Frontal cortex (tissue), 4 donors: ENCODE measurements at places on chromosomes 2 and 18.

GRCh38 chr2:149568138-149568537 is 19.4 kb downstream of the MMADHC start:
- no peak for DNase-seq

DNA sequence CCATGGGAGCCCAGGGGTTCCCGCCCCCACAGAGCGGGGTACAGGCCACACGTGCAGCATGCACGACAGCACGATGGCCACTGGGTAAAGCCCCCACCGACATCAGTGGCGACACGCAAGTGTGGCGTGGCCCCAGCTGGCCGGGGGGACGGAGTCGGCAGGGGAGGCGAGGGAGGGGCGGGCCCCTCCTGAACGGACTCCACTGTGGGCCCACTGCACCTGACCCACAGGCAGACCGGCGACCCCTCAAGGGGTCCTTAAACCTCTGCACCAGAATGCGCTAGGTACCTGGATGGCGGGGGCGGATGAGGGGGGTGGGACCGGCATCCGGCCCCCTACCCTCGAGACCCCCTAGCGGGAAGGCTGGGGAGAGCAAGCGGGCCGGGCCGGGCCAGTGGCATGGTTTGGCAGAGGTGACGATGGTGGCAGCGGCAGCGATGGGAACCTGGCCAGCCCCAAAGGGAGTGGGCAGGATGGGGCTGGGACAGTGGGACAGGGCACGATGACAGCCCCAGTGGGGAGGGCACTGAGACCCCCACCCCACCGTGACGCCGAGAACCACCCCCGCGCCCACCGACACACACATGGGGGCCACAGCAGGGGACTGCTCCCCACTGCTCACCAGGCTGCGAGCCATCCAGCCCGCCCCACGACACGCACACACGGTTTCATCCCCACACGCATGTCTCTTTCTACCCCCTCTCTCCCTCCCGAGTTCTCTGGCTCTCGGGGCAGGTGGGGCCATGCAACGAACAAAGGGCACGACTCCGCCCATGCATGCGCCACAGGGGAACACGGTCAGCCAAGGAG is 91.9 kb upstream of the ANKRD30BL start:
- no peak for DNase-seq

DNA sequence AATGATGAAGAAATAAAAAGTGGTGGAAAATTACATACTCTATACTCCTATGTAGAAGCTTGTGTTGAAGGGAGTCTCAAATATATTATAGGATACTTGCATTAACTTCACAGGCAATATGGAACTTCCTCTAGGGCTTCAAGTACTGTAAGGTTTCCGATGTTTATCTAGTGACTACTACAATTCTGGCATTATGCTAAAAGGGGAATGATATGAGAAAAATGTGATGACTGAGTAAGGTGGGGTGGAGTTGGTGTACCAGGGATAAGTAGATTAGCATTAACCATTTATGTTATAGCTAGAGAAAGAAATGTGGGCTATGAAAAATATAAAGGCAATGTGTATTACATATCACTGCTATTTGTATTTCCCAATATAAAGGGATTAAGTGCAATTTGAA is 229.5 kb downstream of the DCC start:
- no peak for DNase-seq

- DNase-seq: no peak
Measured at GRCh38 chr2:196592331-196592910, 47.1 kb upstream of the CCDC150 start.
